ENCODE measurements at places on chromosomes 13 and 19.

- no peak for DNase-seq
These were observed 680 bp downstream of the LIG4 start for GRCh38 chr13:108214441-108215271.

- no peak for DNase-seq
These were observed 17.1 kb upstream of the FXYD3 start for GRCh38 chr19:35098413-35099049.

DNA sequence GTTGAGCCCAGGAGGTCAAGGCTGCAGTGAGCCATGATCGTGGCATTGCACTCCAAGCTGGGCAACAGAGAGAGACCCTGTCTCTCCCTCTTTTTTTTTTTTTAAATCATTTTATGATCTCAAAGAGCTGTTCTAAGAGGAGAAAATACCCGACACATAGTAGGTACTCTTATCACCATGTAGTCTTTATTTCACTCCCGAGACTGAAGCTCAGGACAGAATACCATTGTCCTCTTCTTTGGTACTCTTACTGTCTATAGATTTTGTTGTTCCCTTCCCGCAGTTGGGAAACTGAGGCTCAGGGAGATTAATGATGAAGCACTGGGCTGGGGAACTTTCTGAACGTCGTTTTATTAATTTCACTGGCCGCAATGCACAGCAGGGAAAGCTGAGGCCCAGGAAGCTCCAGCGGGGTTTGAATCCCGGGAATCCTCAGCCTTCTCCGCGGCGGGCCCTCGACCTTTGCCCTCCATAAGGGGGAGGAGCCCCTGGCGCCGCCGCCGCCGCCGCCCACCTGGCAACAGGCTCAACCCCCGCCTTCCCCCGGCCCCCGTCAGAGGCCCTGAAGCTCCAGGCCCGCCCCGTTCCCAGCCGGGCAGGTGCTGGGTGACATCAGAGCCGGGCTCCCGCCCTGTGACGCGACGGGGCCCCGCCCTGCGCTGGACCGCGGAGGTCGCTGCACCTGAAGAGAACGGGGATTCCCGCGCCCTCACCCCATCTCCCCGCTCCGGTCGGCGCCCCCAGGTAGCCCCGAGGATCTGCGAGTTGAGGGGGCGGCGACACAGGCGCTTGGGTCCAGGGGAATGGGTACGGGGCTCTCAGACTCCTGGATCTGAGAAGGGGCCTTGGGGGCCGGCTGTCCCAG, 1.6 kb downstream of the MYH14 start:
- DNase-seq: no peak

GRCh38 chr13:106177146-106177545, 358.3 kb downstream of the EFNB2 start:
- no peak for DNase-seq

DNA sequence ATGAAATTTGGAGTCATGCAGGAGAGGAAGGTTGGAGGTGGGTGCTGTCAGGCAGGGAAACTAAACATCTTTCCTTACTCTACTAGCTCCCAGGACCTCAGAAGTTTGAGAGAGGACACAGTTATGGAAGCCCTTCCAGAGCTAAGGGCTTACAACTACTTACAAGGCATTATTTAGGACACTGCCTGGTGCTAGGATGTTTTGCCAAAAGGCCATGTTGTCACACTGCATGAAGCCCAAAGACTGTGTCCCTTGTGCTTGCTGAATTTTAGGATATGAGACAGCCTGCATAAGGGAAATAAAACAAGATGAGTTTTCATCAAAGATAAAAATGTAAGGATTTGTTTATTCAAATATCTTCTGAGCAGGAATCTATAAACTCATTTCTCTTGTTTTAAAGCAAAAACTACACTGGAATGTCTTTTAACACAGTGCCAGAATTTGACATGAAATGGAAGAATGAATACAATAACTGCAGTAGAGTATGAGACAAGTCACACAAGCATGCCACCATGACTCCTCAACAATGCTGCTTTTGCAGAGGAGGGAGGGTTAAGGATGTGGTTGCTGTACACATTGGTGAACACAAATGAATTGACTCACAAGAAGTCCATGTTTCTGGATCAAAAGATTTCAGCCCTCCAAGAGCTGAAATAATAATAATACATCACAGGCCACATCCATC, 258.4 kb downstream of the SPRY2 start:
- no peak for DNase-seq

DNA sequence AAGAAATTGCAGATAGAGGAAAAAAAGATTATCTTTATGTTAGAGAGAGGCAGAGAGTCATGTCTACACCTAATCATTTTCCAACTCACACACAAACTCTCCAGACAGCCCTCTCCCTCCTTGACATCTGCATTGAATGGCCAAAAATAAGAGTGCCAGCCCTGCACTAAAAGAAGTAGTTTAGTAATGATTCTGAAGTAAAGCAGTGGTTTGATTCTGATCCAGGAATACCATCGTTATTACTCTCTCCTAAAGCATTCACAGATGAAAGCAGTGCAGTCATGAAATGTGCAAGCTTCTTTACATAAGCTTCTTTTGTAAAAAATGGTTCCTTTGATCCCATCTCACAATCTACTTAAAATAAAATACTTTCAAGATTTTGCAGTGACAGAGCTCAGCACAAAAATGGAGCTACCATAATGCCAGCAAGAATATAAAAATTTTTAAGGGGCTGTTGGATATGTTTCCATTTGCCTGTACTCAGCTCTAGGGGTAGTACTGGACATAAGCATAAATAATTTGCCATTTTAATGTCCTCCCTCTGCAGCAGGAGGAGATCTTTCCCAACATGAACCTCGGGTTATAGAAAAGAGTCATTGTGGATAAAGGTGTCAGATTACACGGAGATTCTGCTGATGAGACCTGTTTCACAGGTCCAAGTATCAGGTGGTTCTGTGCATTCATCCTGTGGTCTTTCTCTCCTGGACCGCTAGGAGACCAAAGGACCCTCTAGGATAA, 406.3 kb downstream of the DCT start:
- DNase-seq: no peak

- no peak for DNase-seq
These were observed 8.8 kb upstream of the SPART start for GRCh38 chr13:36354842-36355623.

DNA sequence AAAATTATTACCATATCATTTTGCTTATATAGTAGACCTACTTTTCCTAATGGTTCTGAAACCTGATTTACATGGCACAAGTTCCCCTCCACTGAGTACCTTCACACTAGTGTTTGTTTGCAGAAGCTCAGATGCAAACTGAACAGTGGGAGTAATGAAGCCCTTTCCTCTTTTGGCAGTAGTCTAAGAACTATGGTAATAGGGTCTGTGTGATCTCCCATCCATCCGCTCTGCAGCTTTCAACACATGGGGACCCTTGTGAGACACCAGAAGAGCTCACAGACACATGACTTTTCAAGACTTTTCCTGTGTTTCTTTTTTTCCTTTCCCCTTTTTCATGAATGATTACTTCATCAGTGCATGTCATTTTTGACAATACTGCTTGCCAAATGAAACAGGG, 336.0 kb downstream of the ATP8A2 start:
- no peak for DNase-seq

- DNase-seq: no peak
These were observed 92.8 kb upstream of the FARP1 start for GRCh38 chr13:98050041-98050466.

- no peak for DNase-seq
These were observed 698.7 kb upstream of the ARGLU1 start for GRCh38 chr13:107266657-107267056.

DNA sequence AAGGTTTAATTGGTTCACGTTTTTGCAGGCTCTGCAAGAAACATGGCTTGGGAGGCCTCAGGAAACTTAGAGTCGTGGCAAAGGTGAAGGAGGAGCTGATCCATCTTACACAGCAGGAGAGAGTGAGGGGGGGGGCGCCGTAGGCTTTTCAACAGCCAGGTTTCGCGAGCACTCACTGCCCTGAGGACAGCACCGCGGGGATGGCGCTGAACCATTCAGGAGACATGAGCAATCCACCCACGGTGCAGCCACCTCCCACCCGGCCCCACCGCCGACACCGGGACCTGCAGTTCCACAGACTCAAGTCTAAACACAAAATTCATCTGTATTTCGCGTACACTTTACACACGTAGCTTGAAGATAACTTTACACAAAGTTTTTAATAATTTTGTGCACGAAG, 73.6 kb downstream of the KDM4B start:
- DNase-seq: no peak

DNA sequence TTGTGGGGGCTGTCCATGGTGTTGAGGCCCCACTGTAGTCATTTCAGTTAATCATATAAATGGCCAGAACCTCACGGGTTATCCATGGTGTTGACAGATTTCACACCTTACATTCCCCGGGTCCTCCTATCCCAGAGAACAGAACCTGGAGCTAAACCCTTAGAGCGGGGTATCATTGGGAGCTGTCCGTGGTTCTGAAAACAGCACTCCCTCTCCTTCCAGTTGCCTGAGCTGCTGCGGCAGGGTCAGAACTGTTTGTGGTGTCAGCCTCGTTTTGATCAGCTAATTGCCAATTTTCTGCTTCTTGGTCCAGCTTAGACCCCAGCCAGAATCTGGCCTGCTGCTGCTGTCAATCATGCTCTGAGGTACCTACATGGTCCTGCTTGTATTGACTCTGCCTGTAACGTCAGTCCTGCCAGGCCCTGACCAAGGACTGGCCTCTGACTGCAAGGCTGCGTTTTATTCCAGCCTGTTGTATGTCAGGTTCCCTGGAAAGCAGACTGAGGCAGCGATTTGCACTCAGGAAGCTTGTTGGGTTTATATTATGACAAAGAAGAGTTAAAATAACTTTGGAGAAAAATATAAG, 55.8 kb upstream of the KCTD15 start:
- peak; percentile 52 for DNase-seq

- no peak for DNase-seq
These were observed 17.1 kb upstream of the S1PR4 start for GRCh38 chr19:3161453-3161852.

- no peak for DNase-seq
These were observed 14.7 kb upstream of the HMGB1 start for GRCh38 chr13:30480292-30480950.

GRCh38 chr19:50001775-50002174, 23.4 kb downstream of the VRK3 start:
- no peak for DNase-seq

GRCh38 chr19:29884466-29884865, 57.6 kb upstream of the URI1 start:
- DNase-seq: no peak

GRCh38 chr19:39845172-39845571, 1.0 kb downstream of the FBL start:
- no peak for DNase-seq

DNA sequence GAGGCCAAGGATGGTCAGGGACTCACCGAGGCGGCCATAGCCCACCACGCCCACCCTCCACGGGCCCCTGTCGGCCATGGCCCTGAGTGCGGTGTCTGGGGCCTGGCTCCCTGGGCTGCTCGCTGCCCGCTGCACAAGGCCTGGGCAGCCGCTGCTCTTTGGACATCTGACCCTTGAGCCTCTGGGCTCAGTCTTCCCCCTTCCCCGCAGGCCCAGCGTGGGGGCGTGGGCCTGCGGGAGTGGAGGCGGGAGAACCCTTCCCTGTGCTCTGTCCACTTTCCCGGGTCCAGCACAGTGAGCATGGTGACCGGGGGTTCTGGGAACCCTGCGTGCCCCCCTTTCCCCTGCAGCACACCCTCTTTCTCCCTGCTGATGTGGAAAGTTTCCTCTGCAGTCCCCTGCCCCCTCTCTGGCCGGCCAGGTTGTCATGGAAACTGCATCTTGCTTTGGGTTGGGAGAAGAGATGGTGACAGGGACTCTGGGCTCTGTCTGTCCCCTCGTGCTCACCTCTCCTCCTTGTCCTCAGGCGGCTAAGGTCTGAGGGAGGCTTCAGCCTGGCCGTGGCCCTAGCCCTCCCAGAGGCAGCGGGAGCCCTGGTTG, at the start of gene ASPDH:
Gene ASPDH (minus strand): TSS at position 168 of the 600 bp plus-strand sequence. CDS start 90 bp downstream, at position 78.
- DNase-seq: no peak

- DNase-seq: no peak
These were observed 16.1 kb upstream of the SPART start for GRCh38 chr13:36362251-36362650.

DNA sequence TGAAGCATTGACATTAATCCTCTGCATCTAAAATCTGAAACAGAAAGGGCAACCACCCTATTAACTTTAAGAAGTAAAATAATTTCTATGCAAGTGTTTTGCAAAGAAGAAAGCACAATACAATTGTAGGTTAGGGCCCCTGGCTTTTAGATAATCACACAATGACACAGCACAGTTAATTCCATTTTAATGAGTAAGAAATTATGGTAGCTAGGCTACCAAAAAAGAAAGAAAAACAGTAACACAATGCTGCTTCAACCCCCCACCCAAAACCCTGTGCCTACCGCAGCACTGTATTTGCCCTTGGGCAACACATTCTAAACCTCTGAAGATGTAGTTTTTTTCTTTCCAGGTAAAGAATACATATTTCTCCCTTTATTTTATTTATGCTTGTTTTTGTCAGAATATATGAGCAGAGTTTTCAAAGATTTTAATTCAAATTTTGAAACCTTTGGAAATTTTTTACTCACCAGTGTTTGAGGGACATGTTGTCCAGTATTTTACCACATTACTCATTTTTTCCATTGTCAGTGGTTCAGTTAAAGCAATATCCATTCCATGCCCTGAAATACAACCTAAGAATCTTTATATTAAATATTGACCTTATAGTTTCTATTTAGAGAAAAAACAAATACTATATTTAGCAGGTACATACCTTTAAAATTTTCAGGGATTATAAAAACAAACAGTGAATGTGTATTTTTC, 21.1 kb downstream of the SOHLH2 start:
- DNase-seq: no peak

DNA sequence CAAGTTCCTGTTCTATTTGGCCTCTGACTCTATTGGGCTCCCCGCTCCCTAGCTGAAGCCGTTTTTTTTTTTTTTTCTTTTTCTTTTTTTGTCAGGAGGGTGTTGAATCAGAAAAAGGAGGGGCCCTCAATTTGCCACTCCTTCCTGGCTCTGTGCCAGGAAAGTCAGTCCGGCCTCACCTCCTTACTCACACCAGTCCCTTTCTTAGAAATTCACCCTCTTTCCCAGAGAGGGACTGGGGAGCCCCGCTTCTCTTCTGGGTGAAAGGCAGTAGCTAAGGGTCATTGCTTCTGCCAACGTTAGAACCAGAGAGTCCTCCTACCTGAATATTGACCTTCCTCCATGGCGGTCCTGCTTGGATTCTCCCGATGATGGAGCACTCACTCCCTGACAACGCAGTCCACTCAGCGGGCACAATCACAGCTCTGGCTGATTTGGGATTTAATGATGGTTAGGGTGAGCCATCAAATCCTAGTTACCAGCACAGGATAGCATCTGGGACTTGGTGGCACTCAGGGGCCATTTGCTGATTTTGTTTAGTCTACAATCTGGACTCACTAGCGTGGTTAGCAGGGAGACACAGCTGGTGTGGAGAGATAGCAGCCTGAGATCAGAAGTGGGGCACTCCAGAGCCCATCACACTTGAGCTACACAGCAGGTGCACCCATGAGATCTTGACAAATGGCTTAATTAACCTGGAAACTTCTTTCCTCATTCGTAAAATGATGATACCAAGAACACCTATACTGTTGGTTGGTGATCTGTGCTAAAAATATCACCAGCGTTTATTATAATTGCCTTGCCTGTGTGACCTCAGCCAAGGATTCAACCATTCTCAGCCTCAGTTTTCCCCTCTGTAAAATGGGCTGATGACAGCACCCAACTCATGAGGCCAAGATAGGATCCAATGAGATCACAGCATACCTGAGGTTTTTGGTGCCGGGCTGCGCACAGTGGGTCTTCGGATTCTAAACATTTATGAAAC, 2.2 kb downstream of the FCER2 start:
- DNase-seq: no peak

- no peak for DNase-seq
These were observed 484.3 kb upstream of the SGCG start for GRCh38 chr13:22696433-22696832.

All from iPS DF 6.9 (cell line).